ENCODE measurements at places on chromosomes 5 and 9.

DNA sequence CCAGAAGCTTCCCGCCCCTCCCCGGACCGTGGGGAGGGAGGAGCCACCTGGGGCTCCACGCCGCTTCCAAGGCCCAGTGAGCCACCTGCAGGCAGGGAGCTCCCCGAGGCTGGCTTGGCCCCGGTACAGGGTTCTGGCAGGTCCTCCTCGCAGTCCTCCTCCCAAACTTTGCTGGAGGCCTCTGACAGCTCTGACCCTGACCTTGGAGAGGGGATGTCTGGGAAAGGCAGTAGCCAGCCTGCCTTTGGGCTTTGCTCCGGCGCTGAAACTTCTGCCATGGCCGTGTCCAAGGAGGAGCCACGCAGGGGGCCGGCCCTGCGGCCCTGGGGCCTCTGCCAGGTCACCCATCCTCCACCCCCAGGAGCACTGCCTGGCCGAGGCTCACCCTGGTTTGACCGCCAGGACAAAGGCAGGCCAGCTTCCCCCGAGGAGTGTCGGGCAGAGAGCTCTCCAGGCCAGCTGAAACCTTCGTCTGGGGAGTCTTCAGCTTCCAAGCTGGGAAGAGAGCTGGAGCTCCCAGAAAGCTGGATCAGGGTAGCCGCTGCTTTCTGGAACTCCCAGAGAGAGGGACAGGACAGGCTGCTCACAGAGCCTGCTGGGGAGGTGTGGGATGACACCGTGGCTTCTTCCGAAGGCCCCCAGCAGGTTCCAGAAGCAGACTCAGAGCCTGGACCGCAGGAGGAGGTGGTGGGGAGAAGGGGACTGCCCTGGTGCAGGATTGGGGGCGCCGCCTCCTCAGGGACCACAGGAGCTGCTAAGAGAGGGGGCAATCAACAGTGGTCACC lies 9.0 kb upstream of the QSOX2 start:
- no peak for DNase-seq

- peak; percentile 43 for DNase-seq
These were observed 754 bp downstream of the DCAF12 start for GRCh38 chr9:34125681-34126206.

DNA sequence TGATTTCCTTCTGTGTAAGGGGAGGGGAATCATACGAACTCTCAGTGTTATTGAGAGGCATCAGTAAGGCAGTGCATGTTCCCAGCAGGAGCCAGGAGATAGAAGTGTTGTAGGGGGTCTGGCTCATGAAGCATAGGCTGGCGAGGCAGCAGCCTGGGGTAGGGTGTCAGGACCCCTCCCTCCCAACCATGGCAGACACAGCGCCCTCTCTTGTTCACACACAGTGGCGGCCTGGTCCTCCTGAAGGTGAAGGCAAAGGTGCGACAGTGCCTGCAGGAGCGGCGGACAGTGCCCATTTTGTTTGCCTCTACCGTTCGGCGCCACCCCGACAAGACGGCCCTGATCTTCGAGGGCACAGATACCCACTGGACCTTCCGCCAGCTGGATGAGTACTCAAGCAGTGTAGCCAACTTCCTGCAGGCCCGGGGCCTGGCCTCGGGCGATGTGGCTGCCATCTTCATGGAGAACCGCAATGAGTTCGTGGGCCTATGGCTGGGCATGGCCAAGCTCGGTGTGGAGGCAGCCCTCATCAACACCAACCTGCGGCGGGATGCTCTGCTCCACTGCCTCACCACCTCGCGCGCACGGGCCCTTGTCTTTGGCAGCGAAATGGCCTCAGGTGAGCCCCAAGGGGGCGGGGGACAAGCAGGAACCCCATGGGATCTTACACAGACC lies 4.7 kb downstream of the SLC27A4 start:
- DNase-seq = no peak

DNA sequence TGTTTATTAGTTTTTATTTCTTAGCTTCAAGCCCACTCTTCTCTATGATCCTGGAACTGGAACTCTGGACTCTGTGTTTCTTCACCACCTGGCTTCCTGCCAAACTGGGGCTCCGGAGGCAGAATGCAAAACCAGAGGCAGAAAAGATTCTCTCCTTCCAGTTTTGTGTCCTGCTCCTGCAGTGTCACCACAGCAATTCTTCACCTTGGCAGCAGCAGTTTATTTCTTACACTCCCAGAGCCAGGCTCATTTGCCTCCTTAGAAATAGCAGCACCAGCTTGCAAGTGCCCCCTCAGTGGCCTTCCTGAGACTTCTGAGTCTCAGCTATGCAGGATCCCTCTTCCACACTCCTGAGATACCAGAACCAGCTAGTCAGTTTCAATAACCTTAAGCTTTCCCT lies 26.7 kb upstream of the CAMK4 start:
- DNase-seq = peak; percentile 18

DNA sequence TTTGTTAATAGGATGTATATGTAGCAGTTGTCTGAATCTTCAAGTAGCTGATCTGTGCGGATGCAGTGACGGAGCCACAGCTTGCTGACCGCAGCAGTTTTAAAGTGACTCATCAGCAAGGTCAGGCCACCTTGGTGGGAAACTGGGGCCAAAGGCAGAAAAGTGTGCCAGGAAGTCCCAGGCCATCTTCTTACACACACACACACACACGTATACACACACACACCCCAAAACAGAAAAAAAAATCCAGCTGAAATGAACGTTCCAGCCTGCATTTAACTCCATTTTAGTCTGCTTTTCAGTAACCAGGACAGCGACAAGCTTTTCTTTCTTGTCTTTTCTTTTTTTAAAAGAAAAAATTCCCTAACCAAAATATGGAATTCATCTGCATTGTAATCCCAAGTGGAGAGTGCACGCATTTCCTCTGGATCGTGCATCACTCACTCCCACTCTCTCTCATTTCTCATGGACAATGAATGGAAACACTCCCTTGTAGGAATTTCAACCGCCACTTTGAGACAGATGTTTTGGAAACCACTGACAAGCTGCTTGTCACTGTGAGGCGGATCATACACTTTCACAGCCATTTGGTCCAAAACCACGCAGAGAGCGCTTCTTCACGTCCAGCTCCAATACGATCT lies 103.9 kb downstream of the LHFPL2 start:
- peak; percentile 76 for DNase-seq

DNA sequence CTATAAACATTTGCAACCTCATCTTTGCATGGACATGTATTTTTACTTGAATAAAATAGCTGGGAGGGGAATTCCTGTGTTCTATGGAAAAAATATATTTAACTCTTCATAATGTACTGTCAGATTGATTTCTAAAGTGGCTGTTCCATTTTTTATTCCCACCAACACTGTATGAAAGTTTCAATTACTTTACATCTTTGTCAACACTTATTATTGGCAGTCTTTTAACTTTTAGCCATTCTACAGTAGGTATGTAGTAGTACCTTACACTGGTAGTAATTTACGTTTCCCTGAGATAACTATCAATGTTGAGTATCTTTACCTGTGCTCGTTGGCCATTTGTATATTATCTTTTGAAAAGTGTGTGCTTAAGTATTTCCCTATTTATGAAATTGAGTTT lies 429.7 kb downstream of the KIAA0825 start:
- DNase-seq = no peak

- no peak for DNase-seq
These were observed 3.7 kb downstream of the UGCG start for GRCh38 chr9:111900151-111900857.

DNA sequence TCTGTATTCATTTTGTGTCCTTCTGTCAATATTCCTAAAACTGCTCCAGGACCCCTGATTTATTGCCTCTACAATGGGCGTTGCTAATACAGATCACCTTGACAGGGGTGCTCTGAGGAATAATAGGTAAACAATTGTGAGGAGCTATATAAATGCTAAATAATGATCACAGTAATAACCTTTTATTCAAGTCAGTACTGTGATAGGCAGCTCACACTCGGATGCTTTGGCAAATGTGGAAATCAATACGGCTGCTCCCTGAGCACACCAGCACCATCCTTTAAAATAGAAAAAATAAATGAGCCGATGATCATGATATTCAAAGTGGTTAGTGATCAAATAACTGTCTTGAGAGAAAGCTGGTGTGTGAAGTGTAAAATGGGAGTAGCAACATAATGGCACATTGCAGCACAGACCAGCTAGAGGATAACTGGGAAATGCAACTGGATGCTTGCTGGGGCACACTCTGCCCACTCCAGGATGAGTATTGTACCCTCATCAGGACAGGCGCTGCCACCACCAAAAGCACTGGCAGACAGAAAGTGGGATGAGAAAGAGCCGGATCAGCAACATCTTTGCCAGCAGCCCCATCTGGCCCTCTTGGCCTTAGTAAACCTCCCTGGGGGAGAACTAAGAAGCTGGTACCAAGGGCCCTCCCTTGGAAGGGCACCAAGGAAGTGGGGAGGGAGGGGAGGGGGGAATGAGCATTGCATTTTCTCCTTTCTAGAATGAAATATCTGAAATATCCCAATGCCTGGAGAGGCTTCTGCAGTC lies 69.4 kb upstream of the SPATA31D4 start:
- no peak for DNase-seq

DNA sequence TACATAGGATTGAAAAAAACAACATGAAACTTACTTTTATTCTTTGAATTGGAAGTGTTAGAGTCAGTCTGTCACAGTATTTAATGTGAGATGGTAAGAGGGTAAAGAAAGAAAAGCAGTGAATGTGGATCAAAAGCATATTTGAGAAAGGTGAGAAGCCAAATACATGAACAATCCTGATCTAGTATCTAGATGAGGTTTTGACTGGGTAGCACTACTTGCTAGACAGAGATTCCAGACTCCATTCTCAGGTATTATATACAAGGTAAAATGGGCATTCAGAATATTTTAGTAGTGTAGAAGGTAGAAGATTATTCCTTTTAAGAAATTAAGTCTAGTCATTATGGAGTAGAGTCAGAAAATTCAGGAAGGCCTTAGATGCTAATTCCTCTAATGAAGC lies 62.2 kb downstream of the SLC38A9 start:
- DNase-seq = no peak

GRCh38 chr5:92780057-92780456 lies 801.0 kb downstream of the NR2F1-AS1 start:
- DNase-seq = no peak

DNA sequence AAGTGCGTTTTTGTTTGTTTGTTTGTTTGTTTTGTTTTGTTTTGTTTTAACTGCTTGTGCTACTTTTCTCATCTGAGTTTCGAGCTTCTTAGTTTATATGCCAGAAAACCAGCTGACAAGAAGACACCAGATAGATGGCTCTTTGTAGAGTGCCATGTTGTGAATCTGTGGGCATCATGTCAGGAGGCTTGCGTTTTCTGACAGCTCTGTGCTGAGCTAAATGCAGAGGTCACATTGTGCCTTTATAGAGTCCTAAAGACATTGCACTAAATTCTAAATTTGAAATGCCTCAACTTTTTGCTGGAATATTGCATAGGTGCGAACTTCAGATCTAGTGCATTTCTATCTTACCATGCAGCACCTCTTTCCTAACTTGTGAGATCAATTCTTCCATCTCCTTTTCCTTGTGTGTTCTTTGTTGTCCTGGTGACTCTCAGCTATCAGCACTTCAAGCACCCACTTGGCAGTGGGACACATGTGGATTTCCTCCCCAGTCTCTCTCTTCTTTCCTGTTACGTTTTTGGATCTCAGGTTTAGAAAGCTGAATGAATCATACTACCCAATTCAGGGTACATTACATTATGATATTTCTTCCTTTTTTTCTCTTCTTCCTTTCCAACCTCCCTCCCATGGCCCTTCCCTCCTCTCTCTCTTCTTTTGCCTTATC lies 379.0 kb upstream of the RPS23 start:
- no peak for DNase-seq

- peak; percentile 68 for DNase-seq
These were observed 87.7 kb downstream of the ENTREP1 start for GRCh38 chr9:69412741-69413150.

GRCh38 chr5:95759005-95759404 lies 27.9 kb downstream of the RHOBTB3 start:
- DNase-seq = no peak

DNA sequence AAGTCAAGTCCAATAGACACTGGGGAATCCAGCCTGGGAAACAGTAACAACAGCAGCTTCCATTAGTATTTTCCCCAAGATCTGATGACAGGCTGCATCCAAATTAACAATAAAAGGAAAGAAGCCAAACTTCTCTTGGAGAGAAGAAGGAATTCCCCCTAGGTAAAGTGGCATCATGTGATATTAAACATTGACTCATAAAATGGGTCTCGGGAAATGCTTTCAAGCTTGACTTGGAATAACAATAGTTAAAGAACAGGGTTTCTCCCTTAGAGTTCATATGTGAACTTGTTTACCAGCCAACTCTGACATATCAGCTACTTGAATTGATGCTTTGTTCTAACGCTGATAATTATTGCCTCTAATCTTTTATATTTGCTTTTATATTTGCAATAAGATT lies 45.4 kb downstream of the ENTREP1 start:
- DNase-seq = no peak

DNA sequence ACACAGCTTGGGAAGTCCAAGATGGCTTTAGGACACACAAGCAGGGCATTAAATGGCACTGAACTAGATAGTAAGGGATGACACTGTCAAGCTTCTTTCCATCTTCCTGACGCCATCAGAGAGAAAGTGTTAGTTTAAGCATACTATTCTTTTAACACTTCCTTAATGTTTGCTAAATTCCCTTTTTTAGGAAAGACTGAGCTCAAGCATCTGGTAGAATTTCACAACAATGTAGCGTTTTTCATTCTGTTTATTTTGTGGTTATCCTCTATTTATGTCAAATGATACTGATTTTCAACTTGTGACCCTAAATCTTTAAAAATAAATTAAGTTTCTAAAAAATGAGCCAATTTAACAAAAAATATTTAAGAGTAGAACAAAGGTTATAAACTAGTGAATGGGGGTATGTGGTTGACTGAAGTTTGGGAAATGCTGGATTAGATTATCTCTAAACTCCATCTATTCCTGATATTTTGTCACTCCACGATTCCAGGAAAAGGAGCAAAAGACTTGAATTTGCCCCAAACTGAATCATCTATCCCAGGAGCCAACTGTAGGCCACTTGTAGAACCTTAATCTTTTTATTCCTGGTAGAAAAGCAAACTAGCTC lies 147.4 kb upstream of the KLF9 start:
- no peak for DNase-seq

GRCh38 chr5:132372127-132372526 lies 2.6 kb downstream of the SLC22A5 start:
- no peak for DNase-seq

DNA sequence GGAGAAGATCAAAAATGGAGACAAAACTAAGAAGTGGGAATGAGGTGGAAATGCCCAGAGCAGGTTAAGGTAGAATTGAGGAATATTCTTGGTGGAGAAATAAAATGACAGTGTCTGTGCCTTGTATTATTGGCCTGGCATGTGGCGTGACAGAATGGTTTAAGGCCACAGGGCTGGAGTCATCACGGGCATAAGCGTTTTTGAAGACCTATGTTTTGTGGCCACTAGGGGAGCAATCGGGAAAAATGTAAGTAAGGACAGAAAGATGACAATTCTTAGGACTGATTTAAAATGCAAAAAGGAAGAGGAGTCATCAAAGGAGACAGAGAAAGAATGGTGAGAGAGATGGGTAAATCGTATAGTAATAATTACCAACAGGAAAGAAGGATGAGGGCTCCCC lies 72.2 kb upstream of the EPB41L4A start:
- DNase-seq = no peak

DNA sequence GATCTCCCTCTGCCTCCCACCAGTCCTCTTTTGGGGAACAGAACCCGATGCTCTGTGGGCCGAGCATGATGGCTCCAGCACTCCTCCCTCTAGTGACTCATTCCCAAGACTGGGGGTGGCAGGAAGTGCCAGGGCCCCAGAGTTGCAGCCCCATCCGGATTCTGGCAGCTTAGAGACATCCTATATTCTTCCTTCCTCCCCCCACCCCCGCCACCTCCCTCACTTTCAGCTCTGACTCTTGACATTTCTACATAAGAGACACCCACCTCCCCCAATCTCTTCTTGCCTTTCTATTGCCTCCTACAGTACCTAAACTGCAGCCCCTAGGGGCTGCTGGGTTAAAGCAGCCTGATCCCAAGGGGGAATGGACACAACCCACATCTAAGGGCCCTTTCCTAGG lies 47.1 kb upstream of the MATR3 start:
- DNase-seq = no peak
